GM04503 (cell line): ENCODE measurements at places on chromosomes 12 and 14.
A peak's percentile ranks its signal among the peaks of the same experiment; 100 is the strongest.

- DNase-seq = no peak
These were observed 163.1 kb downstream of the SLC15A4 start for GRCh38 chr12:128660532-128661225.

DNA sequence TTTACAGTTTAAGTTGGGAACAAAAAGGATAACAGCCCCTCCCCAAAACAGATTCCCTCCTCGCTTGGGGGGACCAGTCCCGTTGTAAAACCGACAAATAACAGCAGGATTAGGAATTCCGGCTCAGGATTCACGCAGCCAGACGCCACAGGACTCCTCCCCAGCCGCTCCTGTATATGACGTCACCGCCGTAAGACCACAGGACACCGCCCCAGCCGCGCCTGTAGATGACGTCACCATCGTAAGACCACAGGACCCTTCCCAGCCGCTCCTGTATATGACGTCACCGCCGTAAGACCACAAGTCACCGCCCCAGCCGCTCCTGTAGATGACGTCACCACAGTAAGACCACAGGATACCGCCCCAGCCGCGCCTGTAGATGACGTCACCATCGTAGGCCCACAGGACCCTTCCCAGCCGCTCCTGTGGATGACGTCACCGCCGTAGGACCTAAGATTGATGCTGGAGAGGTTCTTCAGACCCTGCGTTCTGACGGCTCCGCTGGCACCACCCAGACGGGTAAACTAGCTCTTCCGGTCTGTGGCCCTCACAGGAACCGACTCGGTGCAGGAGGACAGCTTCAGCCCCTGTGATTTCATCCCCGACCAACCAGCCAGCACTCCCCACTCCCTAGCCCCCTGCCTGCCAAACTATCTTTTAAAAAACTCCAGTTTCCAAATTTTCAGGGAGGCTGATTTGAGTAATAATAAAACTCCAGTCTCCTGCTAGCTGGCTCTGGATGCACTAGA, 43.9 kb upstream of the FBRSL1 start:
- DNase-seq = peak; percentile 5

GRCh38 chr12:68591734-68592418, 18.8 kb upstream of the RAP1B start:
- no peak for DNase-seq

DNA sequence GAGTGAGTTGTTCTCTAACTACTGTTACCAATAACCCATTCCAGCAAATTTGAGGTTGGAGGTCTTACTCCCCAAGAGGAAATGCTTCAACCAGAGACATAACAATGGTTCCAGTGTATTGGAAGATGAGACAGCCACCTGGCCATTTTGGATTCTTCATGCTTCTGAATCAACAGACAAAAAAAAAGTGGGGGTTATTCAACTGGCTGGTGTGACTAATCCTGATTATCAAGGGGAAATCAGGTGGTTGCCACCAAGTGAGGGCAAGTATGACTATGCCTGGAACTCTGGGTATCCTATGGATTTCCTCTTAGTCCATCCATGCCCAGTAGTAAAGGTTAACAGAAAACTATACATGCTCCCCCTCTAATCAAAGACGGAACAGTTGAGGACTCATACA, 29.9 kb upstream of the ZNF641 start:
- DNase-seq = no peak

DNA sequence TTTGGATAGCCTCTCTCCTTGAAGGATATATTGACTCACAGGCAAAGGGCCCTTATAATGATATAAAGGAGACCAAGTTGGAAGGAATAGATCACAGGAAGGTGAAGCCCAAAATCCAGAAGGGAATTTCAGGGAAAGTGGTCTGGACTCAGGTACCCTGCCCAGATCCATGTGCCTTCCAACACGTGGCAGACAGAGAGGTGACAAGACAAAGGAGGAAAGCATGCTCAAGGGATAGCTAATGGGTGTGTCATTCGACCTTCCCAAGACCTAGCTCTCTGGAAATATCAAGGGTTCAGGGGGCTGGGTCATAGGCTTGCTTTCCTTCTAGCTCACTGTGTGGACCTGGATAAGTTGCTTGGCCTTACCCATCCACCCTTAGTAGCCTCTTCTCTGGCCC, 214.3 kb downstream of the ZFP36L1 start:
- DNase-seq = no peak

DNA sequence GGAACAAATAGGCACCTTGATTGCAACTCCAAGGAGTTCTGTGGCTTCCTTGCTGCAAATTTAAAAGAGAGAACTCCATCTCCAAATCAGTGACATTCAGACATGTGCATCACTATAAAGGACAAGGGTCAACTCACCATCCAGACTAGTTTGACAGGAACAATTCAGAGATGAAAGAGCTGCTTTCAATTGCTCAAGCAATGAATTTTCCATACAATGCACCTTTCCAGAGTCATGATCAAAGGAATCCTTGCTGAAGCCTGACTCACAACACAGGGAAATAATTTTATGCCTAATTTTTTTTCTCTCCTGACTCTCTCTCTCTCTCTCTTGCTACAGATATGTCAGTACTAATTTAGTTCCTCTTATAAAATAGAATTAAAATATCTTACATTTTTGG, 380.5 kb upstream of the GARIN6 start:
- DNase-seq = no peak

DNA sequence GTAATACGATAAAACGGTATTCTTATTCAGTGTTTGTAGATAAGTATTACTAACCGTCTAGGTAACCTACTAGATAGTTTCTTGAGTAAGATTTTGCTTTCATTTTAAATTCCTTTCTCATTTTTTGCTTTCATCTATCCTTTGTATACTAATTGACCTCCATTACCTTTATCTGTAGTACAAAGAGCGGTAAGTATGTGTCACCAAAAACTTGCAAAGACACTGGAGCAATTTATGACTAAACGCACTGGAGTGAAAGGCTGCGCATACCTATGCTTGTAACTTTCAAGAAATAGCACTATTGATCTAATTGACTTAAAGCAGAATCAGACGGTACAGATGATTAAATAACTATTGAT, 1.7 kb downstream of the ARHGAP5 start:
- DNase-seq = no peak

DNA sequence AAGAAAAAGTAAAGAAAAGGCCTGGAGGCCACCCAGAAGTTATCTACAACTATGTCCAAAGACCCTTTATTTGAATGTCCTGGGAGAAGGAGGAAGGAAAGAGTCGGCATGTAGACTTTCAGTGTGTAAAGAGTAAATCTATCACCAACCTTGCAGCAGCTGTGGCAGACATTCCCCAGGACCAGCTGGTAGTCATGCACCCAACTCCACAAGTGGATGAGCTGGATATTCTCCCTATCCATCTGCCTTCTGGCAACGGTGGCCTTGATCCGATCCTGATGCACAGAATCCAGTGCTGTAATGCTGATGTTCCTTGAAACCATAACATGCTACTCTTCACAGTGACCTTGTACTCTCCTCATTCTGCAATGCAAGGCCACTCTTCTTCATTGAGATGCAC, 27.3 kb downstream of the KRT76 start:
- DNase-seq = no peak

- no peak for DNase-seq
These were observed 7.4 kb upstream of the CCDC88C start for GRCh38 chr14:91424813-91425530.

DNA sequence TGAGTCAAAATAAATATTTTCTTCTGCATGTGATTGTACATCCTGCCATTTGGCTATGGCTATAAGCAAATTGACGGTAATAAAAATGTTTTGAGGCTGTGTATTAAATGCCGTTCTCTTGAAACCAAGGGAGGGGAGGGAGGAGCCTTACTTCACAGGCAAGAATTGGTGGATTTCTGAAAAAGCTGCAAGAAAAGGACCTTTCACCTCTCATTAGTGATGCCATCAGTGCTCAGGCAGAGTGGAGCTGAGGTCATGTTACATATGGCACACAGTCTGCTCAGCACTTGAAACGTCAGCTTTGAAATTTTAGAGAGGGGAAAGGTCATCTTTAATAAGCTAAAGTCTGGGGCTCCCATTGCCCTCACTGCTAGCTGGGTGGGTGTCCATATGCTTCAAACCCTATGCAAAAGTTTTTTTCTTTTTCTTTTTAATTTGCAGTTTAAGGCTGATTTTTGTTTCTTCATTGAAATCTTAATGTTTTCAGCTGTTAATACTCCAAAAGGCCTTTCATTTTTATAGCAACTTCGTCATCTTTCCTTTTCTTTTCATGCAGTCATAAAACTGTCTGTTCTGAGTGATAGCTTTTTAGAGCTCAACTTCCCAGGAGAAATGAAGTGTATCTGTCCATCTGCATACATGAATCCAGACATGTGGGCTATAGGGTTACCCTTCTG, 9.8 kb upstream of the SIX1 start:
- DNase-seq = no peak

DNA sequence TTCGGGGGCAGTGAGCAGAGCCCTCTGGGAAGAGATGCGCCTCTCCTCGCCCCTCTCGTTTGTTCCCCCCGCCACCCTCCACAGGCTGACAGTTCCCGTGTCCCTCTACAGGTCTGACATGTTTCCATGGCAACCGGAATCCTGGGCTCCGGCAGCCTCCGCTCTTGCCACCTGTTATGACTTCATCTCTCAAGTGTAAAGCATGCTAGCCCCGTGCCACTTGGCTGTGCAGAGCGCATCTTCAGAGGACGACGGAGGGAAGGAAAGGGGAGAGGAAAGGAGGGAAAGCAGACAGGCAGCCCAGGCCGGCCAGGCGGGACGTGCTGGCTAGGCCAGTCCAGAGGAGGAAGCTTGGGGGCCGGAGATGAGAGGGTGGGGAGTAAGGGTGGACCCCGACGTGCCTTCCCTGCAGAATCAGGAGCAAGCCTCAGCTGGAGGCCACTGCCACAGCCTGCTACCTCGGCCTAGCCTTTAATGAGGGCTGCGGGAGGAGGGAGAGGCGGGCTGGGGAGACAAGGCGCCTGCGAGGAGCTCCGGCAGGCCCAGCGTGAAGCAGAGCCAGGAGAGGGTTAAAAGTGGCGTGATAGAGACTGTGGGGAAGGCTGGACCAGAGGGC, 214.3 kb downstream of the DPF3 start:
- DNase-seq = no peak

DNA sequence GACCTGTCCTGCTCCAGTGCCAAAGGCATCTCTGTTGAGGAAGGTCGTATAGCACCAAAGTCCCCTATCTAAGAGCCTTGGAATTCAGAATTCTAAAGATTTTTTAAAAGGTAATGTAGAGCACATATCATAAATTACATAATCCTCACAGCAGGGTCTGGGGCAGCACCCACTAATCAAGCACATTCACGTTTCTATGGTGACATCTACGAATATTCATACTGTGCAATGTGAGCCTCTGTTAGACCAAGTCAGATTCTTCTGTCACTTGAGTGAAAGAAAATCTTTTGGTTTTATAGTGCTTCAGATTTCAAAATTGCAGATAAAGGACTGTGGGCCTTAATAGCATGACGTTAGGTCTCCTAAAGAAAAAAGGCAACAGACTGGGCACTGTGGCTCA, 13.1 kb upstream of the TMEM229B start:
- no peak for DNase-seq

DNA sequence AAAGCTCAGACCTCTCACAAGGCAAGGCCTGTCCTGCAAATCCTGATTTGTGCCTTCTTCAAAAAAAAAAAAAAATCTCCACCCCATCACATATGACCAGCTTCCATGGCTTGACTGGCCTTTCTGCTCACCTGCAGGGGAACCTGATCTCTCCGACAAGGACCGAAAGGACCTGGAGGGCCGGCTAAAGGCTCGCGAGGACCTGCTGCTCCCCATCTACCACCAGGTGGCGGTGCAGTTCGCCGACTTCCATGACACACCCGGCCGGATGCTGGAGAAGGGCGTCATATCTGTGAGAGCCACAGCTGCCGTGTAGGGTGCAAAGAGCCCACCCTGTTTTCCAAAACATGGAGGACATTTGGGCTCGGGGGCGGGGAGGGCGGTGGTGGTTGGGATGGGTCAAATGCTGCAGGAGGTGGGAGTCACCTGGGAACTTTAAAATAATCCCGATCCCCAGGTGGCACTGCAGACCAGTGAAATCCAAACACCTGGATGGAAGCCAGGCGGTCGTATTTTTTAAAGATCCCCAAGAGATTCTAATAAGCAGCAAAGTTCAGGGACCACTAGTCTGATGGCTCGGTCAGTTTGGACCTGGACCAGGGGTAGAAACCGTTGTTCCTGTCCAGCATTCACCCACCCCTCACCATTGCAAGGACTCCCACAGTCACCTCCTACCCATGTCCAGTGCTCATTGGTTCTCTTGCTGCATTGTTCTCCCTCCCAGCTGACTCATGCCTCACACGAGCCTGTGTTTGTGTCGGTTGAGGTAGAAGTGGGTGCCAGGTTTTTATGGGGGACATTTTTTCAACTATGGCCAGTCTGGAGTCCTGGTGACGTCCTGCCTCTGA, 44.8 kb downstream of the FOXN4 start:
- no peak for DNase-seq

GRCh38 chr14:88188745-88189416, 134.2 kb downstream of the KCNK10 start:
- DNase-seq = no peak

DNA sequence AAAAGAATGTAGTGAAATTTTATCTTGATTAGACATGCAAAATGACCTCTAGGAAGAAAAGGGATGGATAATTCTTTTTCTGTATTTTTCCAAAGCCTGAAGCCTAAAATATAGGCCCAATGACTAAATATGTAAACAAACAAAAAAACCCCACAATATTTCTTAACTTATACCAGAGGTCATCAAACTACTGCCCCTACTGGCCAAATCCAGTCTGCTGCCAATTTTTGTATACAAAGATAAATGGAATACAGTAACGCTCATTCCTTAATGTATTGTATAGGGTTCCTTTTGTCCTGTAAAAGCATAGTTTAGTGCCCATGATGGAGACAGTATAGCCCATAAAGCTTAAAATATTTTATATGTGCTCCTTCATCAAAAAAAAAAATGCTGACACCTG, 145.7 kb upstream of the ALG10 start:
- DNase-seq = no peak

DNA sequence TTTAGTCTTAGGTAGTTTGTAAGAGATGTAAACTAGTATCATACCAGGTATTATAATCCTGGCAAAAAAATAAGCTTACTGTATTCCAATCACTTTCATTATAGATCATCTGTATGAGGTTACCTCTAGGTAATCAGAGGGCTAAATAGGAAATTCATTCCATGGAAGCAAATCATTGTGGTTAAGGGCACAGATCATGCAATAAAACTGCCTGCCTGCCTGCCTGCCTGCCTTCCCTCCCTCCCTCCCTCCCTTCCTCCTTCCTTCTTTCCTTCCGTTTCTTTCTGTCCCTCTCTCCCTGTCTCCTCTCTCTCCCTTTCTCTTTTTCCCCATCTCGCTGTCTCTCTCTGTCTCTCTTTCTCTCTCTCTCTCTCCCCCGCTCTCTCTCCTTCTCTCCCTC, 3.2 kb upstream of the CLEC9A start:
- peak; percentile 13 for DNase-seq
